Ovary (tissue), 10 donors: ENCODE measurements at places on chromosomes 11 and 22.

- H3K4me1 ChIP-seq: no peaks in the 10 kb centered on the region
- H3K4me3 ChIP-seq: no peak overlapping the region
- DNase-seq: no peak
Measured at GRCh38 chr11:115676768-115677167, 172.6 kb upstream of the CADM1 start.

GRCh38 chr22:30881361-30882183 is 87.0 kb downstream of the MORC2 start:
- H3K27ac ChIP-seq: no peak overlapping the region
- H3K27me3 ChIP-seq: no peaks in the 10 kb centered on the region
- H3K4me3 ChIP-seq: no peak overlapping the region
- no peak for DNase-seq
- H3K4me1 ChIP-seq: no peaks in the 10 kb centered on the region

DNA sequence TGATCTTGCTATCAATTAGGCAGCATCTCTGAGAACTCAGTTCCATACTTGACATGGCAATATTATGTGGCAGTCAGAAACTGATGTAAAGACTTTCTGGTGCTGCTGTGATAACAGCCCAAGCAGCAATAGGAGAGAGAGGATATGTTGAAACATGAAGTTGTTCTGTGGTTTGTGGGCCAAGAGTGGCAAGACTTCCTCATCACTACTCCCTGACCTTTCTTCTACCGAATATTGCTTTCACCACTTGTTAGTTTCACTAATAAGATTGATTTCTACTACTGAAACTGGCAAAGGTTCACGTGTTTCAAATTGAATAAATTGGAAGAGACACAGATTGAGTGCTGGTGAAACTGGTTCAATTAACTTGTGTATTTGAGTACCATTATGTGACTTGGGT is 852.6 kb upstream of the RAG2 start:
- H3K36me3 ChIP-seq: no peaks in the 10 kb centered on the region
- no peak for DNase-seq
- no peak overlapping the region for H3K4me3 ChIP-seq
- no peak overlapping the region for H3K27ac ChIP-seq
- no peaks in the 10 kb centered on the region for H3K4me1 ChIP-seq

DNA sequence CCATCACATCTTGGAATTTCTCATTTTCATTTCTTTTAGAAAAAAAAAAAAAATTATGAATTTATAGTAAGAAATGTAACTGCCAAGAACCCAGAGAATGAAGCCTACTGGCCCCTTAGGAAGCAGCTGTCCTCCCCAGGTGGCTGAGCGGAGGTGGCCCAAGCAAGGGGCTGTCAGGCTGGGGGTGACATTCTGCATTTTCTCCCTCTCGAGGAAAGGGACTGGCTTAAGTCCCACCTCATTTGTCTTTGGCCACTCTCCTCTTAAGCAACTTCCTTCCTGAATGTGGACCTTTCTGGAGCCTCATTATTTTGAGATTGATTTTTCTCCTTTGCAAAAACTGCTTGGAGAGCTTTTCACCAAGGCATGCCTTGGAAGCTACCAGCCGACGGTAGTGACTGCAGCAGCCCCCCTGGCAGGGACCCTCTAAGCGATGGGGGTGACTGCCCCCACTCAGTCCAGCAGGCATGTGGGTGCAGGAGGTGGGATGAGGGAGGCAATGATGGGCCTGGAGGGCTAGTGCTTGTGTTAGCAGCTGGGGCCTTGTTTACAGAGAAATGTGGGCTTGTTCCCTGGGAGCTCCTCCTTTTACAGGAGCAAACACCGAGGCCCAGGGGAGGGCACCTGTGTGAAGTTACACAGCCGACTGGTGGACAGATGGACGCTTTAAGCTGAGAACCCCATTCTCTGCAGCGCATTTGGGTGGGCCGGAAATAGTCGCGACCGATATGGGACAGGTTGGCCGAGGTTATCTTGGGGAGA is 111.7 kb downstream of the MORC2 start:
- H3K36me3 ChIP-seq: no peaks in the 10 kb centered on the region
- no peak for DNase-seq

- H3K27me3 ChIP-seq: no peaks in the 10 kb centered on the region
- no peaks in the 10 kb centered on the region for H3K36me3 ChIP-seq
- H3K27ac ChIP-seq: no peak overlapping the region
- no peak overlapping the region for H3K4me3 ChIP-seq
- H3K4me1 ChIP-seq: no peaks in the 10 kb centered on the region
- no peak for DNase-seq
Measured at GRCh38 chr11:62934496-62934785, 13.3 kb upstream of the CHRM1 start.

- H3K27me3 ChIP-seq: no peaks in the 10 kb centered on the region
- H3K4me3 ChIP-seq: no peak overlapping the region
- DNase-seq: no peak
- H3K4me1 ChIP-seq: peaks cover 3% of the 10 kb centered on the region
- no peak overlapping the region for H3K27ac ChIP-seq
Measured at GRCh38 chr11:863910-864827, 21.5 kb downstream of the TSPAN4 start.

- no peaks in the 10 kb centered on the region for H3K4me1 ChIP-seq
- H3K36me3 ChIP-seq: no peaks in the 10 kb centered on the region
- H3K4me3 ChIP-seq: no peak overlapping the region
- H3K27me3 ChIP-seq: no peaks in the 10 kb centered on the region
- no peak for DNase-seq
- H3K27ac ChIP-seq: no peak overlapping the region
Measured at GRCh38 chr11:125101596-125101995, 9.8 kb downstream of the TMEM218 start.
